Stimulated activated CD4-positive, alpha-beta T cell treated with anti-CD3 and anti-CD28 coated beads, Interleukin-1b, Interleukin-23, amount 100 ng/mL, for 48 hours (primary cell): ENCODE measurements at places on chromosomes 5 and 9.

DNA sequence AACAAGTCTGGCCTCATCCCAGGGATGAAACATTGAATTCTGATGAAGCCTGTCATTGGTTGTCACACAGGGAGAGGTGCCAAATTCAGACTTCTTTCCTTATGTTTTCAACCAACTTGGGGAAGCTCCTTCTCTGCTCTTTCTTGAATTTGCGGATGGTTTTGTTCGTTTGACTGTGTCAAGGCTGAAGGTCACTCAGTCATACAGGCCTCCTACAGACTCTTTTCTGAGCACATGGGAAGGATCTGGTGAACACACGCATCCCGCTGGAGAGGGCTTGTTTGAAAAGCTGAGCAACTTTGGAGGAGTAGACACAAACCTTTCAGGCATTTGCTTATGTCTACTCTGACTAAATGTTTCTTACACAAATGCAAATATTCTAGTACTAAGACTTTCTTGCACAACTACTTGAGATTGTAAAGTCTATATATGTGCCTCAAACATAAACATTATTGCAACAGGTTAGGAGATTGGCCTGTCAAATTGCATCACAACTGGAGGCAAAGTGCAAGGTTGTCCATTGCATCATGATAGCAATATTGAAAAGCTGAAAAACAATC, 151.5 kb upstream of the NR3C1 start:
- no peak for DNase-seq

GRCh38 chr5:166726406-166726805, 1565.0 kb upstream of the WWC1 start:
- DNase-seq: no peak

DNA sequence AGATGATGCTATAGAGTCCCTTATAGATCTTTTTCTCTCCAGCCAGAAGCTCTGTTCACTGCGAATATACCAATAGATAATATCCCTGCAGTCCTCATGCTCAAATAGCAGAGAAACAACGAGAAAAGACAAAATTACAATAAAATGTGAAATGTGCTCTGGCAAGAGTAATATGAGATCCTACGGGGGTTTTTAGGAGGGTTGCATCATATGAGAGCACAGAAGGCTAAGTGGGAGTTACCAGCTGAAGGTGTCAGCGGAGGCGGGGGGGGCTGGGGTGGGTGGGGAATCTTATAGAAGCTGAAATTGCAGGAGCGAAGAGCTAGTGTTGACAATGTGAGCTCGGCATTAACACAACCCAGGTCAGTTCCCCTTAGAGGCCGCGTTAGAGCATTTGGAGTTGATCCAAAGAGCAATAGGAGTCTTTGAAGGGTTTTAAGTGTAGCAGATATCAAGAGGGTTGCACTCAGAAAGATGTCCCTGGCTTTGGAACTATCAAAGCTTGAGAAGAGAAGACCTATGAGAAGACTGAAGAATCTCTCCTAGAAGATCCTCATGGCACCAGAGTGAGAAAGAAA, 109.7 kb downstream of the BASP1 start:
- DNase-seq: no peak

- DNase-seq: no peak
Measured at GRCh38 chr5:73861313-73861988, 235.5 kb downstream of the ARHGEF28 start.

- no peak for DNase-seq
Measured at GRCh38 chr5:98173334-98173733, 600.1 kb upstream of the RGMB start.

DNA sequence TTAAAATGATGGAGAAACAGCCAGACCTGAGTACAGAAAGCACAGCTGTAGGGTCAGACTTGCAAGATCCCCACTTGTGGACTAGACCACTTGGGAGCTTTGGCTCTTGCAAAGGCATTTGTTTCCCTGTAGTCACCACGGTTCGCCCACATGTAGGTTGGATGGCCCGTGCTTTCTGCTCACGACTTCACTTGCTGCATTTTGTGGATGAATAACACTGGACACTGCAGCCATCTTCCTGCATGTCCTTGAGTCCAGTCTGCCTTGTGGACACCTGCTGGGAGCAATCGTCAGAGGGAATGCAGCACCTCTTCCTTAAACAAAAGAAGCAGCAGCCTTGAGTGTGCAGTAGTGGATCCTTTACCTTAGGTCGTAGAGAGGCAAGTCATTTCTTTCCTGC, 372.9 kb upstream of the IRX2 start:
- DNase-seq: no peak

GRCh38 chr5:73985145-73985544, 359.1 kb downstream of the ARHGEF28 start:
- DNase-seq: no peak

DNA sequence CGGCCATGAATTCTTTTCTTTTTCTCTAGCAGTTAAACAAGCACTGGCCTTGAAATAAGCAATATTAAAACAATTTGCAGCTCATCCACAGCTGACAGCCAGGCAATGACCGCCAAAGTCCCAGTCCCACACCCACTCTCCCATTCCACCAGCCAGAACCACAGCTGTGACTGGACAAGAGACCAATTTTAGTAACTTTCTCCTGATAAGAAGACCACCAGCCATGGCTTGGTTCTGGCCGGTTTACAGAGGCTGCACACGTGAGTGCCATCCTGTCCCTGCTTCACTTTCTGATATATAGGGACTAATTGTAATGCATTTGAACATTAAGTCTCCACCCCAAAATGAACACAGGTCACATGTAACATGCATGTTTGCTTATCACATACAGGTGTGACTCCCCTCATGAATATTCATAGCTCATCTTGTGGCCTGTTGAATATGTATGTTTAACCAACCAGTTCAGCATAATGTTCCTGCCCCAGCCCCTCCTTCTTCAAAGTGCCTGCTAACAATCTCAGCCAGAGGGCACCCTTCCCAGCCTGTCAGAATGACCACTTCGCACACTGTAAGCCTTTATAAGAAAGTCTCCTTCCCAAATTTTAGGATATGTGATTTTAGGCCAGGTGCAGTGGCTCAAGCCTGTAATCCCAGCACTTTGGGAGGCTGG, 23.9 kb upstream of the FANCC start:
- DNase-seq: no peak

DNA sequence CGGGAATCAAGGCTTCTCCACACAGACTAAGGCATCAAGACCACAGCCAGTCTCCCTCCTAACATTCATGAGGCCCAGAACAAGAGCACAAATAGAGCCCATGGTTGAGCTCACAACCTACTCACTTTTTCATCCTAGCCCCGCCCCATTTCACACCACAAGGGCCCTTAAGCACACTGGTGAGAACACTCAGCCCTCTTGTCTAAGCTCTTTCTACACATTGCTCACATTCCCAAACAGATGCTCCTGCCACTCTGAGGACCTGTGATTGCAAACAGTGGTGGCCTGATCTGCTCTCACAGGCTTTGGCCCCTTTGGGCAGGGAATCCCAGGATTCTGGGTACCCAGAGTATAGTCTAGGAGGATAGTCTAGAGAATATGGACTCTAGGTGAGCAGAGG, 54.0 kb downstream of the FEM1C start:
- no peak for DNase-seq
